ENCODE measurements at places on chromosomes 11 and 22.

DNA sequence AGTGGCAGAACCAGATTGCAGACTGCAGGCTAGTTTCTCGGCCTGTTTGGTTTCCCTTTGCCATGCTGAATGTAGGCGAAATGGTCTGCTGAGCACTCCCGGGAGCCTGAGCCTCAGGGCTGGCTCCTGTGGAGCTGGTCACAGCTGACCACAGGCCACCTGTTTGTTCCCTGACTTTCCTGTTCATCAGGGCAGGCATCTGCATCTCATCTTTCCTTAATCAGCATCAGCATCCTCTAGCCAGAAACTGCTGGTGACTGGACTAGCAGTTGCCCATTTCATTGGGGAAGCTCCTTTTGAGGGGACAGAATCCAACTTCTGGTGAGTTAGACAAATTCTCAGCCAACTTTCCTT lies 20.2 kb upstream of the C11orf96 start:
- no peak for DNase-seq

GRCh38 chr22:44889255-44889878 lies 120.4 kb downstream of the PHF21B start:
- DNase-seq = peak; percentile 42

- DNase-seq = no peak
Measured at GRCh38 chr11:74306435-74307175, 4.8 kb downstream of the P4HA3 start.

GRCh38 chr11:127506126-127506525 lies 505.6 kb upstream of the KIRREL3 start:
- no peak for DNase-seq
